ENCODE measurements at places on chromosomes 2 and 18.

DNA sequence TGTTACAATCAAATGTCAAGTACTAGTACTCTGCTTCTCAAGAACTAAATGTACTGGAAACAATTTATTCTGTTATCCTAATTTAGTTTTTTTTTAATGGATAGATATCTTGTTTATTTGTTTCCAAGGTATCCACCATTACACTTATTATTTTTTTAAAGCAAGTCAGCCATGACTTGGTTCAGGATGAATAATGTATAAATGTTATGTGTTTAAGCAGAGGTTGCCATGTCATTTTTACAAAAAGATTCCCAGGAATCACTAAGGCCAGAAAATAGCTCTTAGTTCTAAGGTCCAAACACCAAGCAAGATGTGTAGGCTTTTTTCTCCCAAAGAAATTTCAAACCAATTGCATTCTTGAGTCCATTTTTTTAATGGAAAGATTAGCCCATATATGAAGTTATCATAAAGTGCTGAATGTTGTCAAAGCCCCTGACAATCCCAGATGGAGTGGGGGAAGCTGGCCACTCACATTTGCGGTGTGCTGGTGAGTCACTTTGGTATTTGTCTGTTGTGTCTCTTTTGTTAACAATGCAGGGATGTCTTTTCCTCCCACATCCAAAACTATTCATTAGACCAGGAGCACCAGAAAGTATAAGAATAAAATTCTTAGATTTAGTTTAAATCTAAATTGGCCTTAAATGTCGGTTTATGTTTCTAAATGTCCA lies 158.9 kb downstream of the COL6A3 start:
- no peak for DNase-seq

- DNase-seq, result no peak
Observed at GRCh38 chr2:105072039-105072438, 34.2 kb downstream of the MRPS9 start.

GRCh38 chr2:38498045-38498481 lies 104.7 kb downstream of the HNRNPLL start:
- DNase-seq, result no peak

DNA sequence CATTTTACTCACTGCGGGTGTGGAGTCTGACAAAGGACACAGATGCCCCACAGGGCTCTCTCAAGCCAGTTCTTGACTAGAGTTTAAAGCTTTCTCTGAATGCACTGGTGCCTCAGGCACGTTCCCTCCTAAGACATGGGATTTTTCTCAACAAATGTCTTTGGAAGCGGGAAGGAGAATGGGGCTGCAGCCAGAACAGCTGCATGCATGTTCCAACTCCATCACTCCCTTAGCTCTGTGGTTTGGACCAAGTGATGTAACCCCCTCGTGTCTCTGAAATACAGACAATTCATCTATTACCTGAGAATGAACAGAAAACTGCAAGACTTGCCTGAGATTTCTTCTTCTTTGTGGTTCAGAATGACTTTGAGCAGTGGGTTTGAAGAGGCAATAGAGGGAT lies 141.7 kb upstream of the SERPINE2 start:
- DNase-seq, result no peak

GRCh38 chr18:79379251-79379905 lies 16.4 kb upstream of the NFATC1 start:
- DNase-seq, result no peak

DNA sequence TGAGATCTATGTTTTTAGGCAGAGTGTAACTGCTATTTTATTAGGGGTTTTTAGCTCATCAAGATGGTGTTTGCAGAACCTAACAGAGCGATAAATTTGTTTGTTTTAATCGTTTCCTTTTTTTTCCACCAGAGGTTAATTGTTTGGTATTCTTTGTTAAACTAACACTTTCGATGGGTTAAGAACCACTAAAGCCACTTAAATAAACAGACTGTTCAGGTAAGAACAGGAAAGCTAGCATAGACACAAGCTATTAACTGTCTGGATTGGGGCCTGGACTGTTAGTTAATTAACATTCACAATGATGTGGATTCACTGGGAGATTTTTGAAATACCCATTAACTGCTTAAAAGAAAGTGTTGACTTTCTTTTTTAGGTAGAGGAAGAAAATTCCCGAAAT lies 209.0 kb upstream of the COPS8 start:
- DNase-seq, result no peak

Measured in Peyer's patch (tissue), 4 donors.